ENCODE measurements at places on chromosomes 16 and 17.

GRCh38 chr17:80783971-80784370 lies 207.7 kb upstream of the CHMP6 start:
- no peak for DNase-seq

GRCh38 chr17:77385750-77386501 lies 245.2 kb downstream of the SEC14L1 start:
- no peak for DNase-seq

- no peak for DNase-seq
These were observed 5.6 kb upstream of the TBX2 start for GRCh38 chr17:61393904-61394629.

- no peak for DNase-seq
These were observed 9.6 kb downstream of the VPS4A start for GRCh38 chr16:69320740-69321073.

DNA sequence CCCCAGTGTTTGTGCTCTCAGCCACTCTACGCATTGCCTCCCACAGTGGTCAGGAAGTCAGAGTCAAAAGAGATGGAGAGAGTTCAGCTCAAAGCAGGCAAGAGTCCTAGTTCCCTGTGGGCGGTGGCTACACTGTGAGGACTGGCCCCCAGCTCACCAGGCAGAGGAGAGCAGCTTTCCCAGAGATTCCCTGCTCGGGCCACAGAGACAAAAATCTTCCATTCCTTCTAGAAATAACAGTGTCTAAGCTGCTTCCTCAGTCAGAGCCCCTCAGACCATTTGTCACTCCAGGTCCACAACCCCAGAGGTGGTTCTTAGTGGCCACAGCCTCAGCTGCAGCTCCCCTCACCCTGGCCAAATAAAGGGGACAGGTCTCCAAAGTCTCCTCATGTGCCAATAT lies 263.0 kb upstream of the RPL38 start:
- no peak for DNase-seq

DNA sequence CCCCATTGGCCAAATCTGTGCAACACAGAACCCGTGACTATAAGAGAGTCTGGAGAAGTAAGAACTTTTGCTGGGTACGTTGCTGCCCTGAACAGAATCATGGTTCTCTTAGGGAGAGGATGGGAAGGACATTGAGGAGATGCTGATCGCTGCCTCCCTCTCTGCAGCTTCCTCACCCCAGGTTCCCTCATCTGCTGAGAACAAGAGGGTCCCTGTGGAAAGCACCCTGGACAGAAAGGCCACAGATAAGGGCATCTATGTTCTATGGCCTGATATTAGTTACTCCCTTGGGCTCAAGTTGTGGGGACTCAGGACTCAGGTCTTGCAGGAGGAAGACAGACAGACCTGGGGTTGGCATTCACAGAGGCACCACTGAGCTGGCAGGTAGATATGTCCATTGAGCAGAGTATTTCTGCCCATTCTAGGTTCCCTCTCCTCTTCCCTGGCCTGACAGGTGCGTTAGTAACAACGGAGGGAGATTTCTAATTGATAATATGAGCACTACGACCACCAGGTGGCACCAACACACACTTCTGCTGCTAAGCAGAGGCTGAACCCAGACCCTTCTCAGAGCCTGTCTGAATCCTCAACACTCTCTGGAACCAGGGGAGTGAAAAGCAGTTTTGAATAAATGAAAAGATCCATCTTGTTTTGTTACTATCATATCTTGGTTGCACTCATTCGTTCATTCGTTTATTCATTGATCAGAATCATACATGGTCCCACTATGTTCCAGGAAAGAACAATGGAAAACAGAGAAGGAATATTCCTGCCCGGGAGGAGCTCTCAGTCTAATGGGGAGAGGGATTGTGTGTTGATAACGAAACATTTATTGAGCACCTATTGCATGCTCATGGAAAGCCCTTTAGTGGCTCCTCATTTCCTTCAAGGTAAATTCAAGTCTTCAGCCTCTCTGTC lies 56.4 kb downstream of the SLC6A2 start:
- peak; percentile 71 for DNase-seq

DNA sequence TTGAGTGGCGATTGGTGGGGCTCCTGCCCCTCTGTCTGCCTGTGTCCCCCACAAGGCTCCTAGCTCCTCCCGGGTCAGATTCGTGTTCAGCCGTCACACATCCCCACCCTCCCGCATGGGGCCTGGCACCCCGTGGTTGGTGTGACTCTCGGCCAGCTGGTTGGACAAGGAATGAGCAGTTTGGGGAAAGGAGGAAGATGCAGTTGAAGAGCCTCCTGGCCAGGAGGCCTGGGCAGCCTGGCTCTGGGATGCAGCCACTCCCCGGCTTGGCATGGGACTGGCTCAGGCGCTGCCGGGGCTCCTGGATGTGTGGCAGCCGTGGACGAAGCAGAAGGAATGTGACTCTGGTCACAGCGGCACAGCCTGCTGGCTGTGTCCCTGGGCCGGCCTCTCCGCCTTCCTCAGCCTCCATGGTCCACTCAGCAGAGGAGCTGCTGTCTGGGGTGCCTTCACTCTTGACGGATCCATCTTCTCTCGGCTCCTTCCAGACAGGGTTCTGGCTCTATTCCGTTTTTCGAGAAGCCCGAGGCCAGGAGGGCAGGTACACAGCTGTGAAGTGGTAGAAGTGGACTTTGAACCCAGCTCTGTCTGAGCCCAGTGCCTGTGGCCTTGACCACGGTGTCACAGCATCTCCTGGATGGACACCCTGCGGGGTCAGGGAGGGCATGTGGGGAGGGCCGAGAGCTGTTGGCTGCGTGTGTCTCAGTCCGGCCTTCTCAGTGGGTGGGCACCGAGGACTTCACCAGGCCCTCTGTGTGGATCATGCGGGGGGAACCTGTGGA lies 2.1 kb downstream of the TRAF7 start:
- no peak for DNase-seq

GRCh38 chr16:89268987-89269735 lies 51.7 kb downstream of the ZNF778 start:
- DNase-seq: no peak

DNA sequence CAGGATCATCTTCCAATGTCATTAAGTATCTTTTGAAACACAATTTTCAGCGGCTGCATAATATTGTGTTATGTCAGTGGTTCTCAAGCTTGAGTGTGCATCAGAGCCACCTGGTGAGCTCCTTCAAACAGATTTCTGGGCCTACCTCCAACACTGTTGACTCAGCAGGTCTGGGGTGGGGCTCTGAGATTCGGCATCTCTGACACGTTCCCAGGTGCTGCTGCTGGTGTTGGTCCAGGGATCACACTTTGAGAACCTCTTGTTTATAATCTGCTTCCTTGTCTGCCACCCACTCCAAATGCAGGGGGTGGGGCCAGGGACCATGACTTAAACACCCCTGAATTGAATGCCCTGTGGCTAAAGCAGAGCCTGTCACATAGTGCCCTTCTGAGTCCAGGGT lies 73.8 kb upstream of the HNF1B start:
- DNase-seq: no peak

DNA sequence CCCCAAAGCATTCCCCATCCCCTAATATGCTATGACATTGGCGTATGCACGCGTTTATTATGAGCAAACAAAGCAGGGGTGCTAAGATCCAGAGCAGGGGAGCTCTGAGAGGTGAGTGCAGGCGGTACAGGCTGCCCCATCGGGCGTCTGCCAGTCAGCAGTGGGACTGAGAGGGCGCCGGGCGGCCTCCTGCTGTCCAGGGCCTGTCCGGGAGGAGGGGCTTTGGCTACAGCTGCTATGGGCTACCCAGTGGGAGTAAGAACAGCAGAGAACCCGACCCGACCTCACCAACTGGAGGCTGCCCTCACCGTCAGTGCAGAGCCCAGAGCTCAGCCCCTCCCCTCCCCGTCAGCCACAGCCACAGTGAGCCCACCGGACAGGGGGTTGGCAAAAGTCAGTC lies 18.5 kb upstream of the AATK start:
- DNase-seq: no peak

GRCh38 chr16:89723279-89724250 lies 2.2 kb downstream of the ZNF276 start:
- DNase-seq: peak; percentile 74

- DNase-seq: no peak
These were observed 73.6 kb downstream of the IL21R start for GRCh38 chr16:27475561-27475960.

DNA sequence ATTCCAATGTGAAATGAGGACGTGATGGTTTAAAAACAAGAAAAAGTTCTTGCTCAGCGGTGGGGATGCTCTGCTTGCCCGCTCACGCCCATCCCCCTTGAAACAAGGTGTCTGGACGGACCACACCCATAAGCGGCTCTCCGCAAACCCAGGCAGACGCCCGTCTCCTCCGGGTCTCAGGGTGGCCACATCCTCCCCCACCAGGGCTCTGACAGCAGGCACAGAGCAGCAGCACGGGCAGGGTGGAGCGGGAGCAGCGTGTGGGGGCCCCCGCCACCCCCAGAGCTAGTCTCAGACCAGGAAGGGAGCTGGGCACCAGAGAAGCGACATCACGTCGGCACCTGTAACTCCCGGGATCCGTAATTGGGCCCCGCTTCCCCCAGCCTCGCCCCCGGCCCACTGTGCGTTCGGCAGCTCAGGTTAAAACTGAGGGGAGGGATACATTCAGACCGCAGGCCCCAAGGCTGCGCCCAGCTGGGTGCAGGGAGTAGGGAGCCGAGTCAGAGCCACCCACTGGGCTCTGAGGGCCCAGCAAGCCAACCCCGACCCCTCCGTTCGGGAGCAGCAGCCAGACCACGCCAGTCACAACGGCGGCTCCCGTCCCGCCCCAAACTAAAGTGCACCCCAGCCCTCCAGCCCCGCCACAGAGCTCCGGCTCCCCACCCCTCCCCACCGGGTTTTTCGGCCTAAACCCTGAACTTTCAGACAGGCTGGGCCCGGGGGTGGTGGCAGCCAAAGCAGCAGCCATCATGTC lies 22.0 kb downstream of the CLUH start:
- no peak for DNase-seq

- DNase-seq: peak; percentile 74
These were observed 33.7 kb upstream of the KDM8 start for GRCh38 chr16:27169511-27170071.

DNA sequence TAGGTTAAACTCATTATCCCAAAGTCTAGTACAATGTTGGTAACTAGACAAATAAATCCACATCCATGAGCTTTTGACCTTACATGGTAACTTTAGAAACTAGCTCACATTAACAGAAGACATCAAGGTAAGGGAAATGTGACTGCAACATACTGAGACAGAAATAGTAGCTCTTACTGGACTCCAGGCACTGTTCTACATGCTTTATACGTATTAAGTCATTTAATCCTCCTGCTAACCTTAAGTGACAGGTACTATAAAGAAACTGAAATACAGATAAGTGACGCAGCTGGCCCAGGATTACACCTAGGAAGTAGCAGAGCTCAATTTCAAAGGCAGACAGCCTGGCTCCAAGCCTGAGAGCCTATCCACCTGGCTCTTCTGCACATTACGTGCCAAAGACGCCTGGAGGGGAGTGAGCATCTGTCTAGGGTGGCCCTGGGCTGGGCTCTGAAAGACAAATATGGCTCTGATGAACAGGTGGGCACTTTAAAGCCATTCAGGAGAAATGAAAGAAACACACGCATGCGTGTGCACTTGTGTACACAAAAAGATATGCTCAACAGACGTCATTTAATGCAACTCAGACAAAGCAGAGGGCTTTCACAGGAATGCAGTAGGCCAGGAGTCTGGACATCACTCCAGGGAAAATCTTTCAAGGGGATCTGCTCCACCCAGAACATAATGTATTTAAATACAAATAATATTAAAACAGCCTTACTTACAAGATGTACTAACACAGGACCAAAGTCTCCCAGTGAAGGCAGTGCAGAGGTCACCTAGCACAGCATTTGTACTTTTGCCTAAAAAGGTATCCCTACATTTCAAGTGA lies 4.4 kb downstream of the ZC3H7A start:
- no peak for DNase-seq

DNA sequence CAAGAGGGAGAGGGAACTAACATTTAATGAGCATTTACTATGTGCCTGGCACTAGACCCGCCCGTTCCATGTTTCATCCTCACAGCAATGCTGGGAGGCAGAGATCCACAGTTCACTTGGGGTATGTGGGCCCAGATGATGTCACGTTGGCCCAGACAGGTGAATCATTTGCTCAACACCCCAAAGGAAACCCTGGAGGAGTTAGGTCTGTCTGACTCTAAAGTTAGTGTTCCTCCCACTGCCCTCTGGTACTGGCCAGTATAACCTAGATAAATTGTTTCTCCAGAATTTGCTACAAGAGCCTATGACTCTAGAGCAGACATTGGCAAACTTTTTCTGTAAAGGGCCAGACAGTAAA lies 164.6 kb downstream of the VPS53 start:
- no peak for DNase-seq

GRCh38 chr17:75810216-75810615 lies 25.6 kb downstream of the UNK start:
- DNase-seq: no peak

DNA sequence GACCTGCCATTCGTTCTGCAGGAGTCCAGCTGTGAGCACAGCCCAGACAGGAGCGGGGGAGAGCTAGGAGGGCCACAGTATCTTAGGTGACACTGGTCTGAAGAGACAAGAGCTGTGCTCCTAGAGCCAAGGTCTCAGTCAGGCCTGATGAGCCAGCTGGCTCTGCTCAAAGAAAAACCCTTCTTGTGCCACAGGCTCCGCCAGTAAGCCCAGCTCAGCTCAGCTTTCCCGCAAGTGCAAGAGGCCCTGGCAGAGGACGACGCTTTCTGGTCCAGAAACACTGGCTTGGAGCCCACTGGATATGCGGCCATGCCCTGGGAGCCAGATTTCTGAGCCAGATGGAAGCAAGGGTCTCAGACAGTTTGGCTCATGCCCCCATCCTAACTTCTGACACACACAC lies 23.9 kb downstream of the PEMT start:
- DNase-seq: no peak

GRCh38 chr17:69961501-69962145 lies 113.4 kb upstream of the KCNJ16 start:
- no peak for DNase-seq

DNA sequence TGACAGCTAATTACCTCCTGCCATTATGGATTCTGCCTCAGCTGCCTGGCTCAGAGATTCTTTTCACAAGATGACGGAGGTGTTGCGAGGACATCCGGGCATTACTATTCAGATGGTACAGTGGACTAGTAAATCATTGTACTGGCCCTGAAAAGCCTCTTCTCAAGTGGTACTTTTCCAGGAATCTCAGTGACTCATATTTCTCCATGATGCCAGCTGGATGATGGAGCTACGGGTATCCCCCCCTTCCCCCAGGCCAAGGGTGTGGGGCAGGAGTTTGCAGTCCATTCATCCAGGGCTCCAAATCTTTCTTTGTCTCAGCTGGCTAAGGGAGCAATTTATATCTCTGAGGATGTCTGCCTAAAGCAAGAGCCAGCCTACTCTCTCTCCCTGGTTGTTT lies 107.7 kb upstream of the GPR139 start:
- DNase-seq: no peak

DNA sequence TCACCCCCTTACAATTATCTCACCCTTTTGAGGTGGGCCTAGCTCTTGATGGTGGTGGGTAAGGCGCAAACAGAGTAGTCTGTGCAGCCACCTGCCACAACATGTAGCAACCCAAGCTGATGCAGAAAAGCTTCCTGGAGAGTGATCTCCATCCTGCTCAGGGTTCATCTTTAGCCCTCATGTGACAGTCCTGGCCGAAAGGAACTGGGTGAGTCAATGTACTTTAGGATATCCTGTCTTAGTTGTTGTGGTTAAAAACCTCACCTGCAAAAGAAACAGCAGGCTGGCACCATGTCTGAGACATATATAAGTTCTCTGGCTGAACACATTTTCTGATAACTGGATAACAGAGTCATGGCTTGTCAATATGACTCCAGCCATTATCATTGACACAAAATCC lies 183.5 kb upstream of the CPHXL start:
- DNase-seq: no peak

GRCh38 chr16:11665071-11665491 lies 3.2 kb upstream of the SNN start:
- peak; percentile 51 for DNase-seq

GRCh38 chr17:50949128-50949988 lies 83.2 kb upstream of the TOB1 start:
- no peak for DNase-seq

All from stimulated activated naive CD8-positive, alpha-beta T cell treated with anti-CD3 and anti-CD28 coated beads, Interleukin-15, Interleukin-2, amounts not matched to agents 100 U/mL and 50 U/mL, for 24 hours (primary cell).